ENCODE measurements at places on chromosomes 7 and 10.

DNA sequence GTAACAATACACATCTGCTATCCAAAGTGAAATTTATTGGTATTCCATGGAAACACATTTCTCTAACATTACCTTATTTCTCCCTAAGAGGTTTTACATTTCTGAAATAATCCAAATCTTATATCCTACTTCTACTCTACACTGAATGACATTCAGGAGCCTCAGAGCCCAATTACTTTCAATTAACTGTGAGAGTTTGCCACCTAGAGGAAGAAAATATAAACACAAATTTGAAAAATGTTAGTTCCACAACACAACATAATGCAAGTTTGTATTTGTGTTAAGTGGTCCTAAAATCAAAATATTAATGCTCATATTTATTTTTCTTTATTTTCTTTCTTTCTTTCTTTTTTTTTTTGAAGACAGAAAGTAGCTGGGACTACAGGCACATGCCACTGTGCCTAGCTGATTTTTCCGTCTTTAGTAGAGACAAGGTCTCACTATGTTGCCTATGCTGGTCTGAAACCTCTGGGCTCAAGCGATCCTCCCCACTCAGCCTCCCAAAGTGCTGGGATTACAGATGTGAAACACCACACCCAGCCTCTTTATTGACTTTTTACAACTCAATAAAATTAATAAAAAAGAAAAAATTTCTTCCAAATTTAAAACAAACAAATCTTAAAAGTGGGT, 46.0 kb downstream of the ATAD1 start:
- no peak for DNase-seq

- no peak for DNase-seq
Measured at GRCh38 chr10:75546004-75546403, 114.6 kb downstream of the LRMDA start.

GRCh38 chr10:88996927-88997326, 6.3 kb downstream of the FAS start:
- no peak for DNase-seq

- DNase-seq = no peak
Measured at GRCh38 chr10:34854147-34854601, 39.1 kb upstream of the PARD3 start.

DNA sequence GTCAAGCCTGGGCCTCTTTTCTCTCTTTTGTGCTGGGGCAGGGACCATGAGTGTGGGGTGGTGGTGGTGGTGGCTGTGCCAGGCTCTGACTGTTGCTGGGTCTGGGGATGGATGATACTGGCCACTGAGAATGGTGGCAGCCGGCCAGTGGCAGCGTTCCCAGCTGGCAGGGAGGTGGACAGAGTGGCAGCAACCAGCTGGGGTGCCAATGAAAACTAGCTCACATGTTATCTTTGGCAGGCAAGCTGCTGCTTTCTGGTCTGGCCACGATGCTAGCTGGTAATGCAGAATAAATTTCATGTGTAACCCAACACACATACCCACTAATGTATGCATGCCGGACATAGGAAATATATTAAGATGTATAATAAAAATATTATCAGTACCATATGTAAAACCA, 95.0 kb upstream of the SLC26A5 start:
- no peak for DNase-seq

DNA sequence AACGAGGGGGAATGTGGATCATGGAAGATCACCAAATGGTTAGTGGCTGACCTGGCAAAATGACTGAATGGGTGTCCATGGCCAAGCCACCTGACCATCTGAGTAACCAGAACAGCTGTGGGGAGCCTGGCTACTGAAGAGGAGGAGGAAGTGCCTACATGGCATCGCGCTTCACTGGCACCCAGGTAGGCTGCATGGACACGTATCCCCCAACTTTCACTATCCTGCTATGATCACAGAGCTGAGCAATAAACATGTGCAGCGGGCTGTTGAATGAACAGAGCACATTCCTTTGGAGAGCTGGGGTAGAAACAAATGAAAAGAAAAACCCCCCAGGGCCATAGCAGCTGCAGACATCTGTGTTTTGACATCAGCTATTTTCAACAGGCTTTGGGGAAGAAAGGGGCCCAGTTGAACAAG, 6.5 kb downstream of the AKR1B1 start:
- DNase-seq = no peak

GRCh38 chr10:97229322-97230015, 43.7 kb upstream of the SLIT1 start:
- no peak for DNase-seq

- DNase-seq = no peak
Measured at GRCh38 chr7:30469303-30469702, 9.3 kb downstream of the NOD1 start.

DNA sequence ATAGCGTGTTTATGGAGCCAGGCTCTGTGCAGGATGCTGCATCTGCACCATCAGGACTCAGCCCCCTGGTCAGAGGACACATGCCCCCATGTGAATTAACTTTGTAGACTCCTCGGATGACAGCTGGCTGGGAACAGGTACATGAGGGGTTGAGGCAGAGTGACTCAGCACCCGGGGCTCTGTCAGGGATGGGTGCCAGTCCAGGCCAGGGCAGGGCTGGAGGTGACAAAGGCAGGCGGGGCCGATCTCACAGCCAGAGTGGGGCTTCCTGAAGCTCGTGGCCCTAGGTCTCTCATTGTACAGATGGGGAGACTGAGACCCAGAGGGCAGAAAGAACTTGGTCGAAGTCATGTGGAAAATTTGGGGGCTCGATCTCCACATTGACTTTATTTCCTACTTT, 35.3 kb upstream of the PCBD1 start:
- DNase-seq = no peak

DNA sequence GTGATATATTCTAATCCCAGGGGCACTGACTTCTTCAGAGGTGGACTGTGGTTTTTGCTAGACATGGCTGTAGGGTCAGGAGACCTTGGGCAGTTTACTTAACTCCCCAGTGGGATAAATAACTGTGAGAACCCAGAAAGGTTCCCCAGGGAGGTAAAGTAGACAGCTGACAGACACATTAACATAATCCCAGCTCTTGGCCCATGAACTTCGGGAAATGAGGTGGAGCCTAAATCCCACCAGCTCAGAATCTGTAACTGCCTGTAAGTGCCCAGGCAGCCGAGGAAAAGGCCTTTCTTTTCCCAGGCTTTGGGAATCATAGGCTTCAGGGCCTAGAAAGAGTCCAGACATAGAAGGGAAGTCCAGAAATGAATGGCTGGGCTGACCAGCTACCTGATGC, 106.0 kb downstream of the LRRC18 start:
- no peak for DNase-seq

- no peak for DNase-seq
Measured at GRCh38 chr10:86649471-86650150, 4.7 kb upstream of the OPN4 start.

- DNase-seq = no peak
Measured at GRCh38 chr10:98436704-98437103, 10.0 kb downstream of the HPS1 start.

DNA sequence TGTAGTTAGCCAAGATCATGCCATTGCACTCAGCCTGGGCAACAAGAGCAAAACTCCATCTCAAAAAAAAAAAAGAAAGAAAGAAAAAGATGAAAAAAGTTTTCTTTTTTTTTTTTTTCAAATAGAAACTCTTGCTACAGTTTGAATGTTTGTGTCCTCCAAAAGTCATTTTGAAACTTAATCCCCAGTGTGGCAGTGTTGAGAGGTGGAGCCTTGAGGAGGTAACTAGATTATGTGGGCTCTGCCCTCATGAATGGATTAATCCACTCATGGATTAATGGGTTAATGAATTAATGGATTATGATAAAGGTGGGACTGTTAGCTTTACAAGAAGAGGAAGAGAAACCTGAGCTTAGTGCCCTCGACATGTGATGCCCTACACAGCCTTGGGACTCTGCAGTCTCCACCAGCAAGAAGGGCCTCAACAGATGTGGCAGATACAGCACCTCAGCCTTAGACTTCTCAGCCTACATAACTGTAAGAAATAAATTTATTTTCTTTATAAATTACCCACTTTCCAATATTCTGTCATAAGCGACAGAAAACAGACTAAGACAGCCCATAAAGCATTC, 25.1 kb downstream of the CPEB3 start:
- no peak for DNase-seq

GRCh38 chr10:130481936-130482335, 345.7 kb downstream of the GLRX3 start:
- DNase-seq = no peak

- no peak for DNase-seq
Measured at GRCh38 chr10:14560274-14560673, 214.4 kb downstream of the FAM107B start.

- no peak for DNase-seq
Measured at GRCh38 chr7:37394158-37394557, 54.5 kb downstream of the ELMO1 start.

GRCh38 chr7:80721883-80722615, 83.6 kb downstream of the CD36 start:
- no peak for DNase-seq

DNA sequence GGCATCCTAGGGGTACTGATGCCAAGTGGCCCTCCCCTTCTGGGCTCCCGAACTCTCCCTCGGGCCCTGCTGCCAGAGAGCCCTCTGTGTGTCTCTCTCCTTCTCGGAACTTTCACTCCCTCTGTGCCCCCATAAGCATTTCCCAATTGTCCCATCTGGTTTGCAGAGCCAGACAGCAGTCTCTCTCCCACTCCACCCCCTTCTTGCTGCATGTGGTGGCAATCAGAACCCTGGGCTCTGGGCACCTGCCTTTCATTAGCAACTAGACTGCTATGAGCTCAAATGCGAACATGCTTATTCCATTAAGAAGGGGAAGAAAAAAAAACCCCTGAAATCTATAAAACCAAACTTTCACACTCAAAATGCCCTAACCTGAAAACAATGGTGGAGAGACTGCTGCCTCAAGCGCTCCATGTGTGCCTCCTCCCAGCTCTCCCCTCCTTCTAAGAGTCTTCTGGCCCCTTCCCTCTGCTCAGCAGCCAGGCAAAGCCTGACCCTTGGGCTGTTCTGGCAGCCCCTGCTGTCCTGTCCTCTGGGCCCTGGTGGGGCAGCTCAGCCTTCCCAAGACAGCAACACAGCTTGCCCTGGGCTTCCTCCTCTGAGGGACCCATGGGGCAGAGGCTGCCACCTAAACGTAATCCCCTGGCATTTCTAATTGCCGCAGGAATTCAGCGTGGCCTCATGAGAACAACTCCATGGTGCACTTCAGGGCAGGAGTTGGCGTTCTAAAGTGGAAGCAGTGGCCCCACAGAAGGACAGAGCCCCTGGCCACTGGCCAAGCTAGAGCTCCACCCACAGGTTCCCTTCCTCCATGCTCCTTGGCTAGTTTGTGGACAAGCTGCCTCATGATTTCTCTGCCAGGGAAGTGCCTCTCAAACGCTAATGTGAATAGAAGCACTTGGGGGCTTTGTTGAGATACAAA, 415.4 kb downstream of the PLXNA4 start:
- DNase-seq = no peak

GRCh38 chr10:131649617-131650016, 251.2 kb upstream of the PPP2R2D start:
- DNase-seq = no peak

- no peak for DNase-seq
Measured at GRCh38 chr10:43793704-43794103, 145.0 kb upstream of the ZNF32 start.

- DNase-seq = no peak
Measured at GRCh38 chr7:15674586-15674985, 11.9 kb downstream of the MEOX2 start.
